Psoas muscle (tissue), 8 donors: ENCODE measurements at places on chromosomes 16 and 17.
A peak's percentile ranks its signal among the peaks of the same experiment; 100 is the strongest.

DNA sequence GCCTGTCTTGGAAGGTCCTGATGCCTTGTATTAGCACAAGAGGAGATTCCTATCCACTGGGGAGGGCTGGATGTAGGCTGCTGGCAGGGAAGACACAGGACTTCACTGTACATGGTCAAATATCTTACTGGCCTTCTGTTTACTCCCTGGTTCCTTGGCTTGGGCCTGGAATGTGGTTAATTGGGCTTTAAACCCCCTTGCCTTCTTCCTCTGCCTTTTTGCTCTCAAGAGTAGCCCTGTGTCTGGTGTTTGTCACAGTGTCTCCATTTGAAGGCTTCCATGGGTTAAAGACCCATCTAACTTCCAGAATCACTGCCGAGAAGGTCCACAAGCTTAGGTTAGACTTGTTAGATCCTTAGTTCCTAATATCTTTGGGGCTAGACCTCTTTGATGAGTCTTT, 7.1 kb upstream of the CHCT1 start:
- DNase-seq = no peak

- no peak for DNase-seq
Measured at GRCh38 chr17:77422104-77422747, 281.5 kb downstream of the SEC14L1 start.

DNA sequence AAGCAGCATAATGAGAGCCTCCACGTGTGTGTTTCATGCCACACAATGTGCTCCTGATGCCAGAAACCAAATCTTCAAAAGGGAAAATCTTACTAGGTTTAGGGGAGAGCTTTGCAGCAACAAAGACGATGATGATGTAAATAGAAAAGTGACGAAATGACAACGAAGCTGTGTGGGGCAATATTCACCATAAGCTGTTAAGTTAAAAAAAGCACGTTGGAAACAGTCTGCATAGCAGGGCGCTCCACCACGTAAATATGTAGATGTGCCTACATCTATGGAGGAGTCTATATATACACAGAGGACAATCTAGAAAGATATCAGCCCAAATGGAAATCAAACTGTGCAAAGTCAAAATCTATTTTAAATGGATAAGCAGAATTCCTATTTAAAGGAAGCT, 61.0 kb downstream of the RPH3AL start:
- DNase-seq = no peak

- DNase-seq = peak; percentile 79
Measured at GRCh38 chr17:8173056-8173870, 2.9 kb downstream of the TMEM107 start.

GRCh38 chr17:51445946-51446345, 185.6 kb downstream of the UTP18 start:
- DNase-seq = no peak

- DNase-seq = no peak
Measured at GRCh38 chr17:17062866-17063265, 20.6 kb downstream of the MPRIP start.
